ENCODE measurements at places on chromosomes 6 and 20.

DNA sequence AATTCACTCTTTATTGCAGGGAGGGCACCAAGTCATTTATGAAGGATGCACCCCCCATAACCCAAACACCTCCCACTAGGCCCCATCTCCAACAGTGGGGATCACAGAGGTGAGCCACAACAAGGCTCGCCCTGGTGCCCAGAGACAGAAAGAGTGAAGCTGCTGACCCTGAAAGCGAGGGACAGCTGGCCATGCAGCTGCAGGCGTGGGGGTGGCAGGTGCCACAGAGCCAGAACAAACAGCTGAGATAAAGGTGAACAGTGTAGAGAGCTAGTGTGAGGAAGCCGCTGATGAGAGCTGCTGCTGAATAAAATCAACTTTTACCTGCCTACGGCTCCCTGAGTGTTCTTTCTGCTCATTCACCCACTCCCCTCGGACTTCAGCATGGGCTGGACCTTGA is 18.8 kb upstream of the RGS17 start:
- no peak for DNase-seq

GRCh38 chr6:55282115-55282514 is 45.2 kb upstream of the GFRAL start:
- no peak for DNase-seq

DNA sequence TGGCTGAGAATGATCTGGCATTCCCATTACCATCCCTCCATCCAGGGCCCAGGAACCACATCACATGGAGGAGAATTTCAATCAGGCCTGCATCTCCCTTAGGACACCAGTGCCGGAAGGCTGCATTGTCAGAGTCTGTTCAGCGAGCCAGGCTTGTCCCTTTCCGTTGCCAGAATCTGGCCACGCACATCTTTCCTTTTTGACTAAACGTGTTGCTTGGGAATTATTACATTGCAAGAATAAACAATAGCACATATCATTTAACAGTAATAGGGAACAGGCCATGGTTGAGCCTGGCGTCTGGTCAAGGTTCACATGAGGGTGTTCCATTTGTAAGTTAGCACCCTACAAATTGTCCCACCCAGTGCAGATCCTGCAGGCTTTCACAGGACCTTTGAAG is 42.8 kb downstream of the SOBP start:
- no peak for DNase-seq

GRCh38 chr20:62884556-62884955 is 22.9 kb upstream of the TCFL5 start:
- DNase-seq = no peak

DNA sequence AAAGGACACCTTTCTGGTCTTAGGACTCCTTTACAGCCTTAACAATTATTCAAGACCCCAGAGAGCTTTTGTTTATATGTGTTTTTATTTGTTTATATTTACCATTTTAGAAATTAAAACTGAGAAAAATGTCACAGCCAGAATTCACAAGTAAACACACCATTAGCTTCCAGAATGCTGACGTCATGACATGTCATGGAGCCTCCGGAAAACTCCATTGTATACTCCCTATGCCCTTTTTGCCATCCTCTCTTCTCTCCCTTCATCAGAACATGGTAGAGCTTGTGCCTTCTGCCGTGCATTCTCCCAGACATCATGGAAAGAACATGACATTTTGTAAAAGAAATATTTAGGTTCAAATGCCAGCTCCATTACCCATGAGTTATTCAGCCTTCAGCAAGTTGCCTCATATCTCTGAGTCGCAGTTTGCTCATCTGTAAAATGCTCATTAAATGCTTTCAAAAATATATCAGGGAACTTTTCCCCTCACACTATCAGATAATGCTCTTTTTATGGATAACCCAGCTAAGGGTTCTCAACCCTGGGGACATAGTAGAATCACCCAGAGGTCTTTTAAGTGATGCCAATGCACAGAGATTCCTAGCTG is 27.8 kb downstream of the TNFAIP3 start:
- DNase-seq = no peak

DNA sequence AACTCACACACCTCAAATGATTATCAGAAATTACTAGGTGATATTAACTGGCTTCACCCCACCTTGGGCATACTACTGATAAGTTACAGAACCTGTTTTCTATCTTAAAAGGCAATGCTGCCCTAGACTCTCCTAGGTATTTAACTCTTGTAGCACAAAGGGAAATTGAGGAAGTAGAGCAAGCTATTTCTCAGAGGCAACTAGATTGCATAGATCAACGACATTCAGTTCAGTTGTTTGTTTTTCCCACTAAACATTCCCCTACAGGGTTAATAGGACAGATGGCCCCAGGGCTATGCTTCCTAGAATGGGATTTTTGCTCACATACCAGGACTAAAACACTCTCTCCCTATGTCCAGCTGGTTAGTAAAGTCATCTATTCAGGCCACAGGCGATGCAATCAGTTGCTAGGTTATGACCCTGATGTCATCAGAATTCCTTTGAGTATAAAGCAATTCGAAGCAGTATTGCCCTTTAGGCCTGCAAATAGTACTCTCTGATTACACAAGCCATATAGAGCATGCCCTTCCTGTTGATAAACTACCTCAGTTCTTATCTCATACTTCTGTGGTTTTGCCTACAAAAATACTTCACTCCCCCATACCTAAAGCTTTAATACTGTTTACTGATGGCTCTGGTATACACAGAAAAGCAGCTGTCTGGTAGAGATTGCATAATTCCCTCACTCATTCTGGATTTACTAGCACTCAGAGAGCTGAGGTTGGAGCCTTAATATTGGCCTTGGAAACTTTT is 67.4 kb upstream of the ASCC3 start:
- DNase-seq = no peak

- no peak for DNase-seq
These were observed 4.9 kb downstream of the FRS3 start for GRCh38 chr6:41774841-41775240.

DNA sequence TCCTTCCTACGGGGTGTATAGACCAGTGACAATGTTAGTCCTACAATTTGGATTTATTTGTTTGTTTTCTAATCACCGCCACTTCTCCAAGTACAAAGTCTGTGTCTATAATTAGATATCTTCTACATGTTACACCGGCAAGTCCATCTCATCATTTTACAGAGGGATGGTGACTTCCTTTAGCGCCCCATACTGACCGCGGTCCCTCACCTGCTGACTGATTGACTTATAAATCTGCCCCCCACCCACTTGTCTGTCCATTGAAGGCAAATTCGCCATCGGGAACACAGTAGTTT is 8.9 kb upstream of the NR2E1 start:
- no peak for DNase-seq

DNA sequence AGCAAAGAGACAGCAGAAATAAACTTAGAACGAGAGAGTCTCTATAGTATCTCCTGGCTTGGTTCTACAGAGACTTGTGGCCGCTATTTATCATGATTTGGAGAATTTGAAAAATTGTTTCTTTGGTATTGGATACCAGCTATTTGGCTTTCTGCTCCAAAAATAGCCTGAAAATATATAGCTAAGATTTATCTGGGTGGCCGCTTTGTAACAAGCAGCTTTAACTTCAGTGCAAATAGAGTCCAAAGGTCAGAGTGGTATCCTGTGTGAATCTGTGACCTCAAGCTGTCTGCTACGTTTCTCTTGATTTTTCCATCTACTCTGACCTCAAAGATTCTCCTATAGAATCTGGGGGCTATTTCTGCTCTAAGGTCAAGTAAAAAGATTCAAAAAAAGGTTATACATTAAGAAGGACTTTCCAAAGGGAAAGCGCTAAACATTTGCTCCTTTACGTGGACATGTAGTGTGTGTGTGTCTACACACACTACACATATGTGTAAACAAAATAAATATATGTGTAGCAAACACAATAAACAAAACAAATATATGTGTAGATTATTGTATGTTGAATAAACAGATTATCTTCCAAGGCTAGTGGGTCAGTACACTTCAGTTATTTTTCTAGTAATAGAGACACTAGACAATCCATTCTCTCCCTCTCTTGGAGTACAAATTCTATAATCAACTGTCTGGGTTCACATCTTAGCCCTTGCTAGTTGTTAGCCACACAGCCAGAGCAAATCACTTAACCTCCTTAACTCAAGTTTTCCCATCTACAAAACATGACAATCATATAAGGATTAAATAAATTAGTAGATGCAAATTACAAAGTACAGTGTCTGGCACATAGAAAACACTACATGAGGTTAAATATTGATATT is 40.8 kb downstream of the CHD6 start:
- no peak for DNase-seq

GRCh38 chr20:34549291-34549928 is 9.1 kb upstream of the MAP1LC3A start:
- no peak for DNase-seq

DNA sequence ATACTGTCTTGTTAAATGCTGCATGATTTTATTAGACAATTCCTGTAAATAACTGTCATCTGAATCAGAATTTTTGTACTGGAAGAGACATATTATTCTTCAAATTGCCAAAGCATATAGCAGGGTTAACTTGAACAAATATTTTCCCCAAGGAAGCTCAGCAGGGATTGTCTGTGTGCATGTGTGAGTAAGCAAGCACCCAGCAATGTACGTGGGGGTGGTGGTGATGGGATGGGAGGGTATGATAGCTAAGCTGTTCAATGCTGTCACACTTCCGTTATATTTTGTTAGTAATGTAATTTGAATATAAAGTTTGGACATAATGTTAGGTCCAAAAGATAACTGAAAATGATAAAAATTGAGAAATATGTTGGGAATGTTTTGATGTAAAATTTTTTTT is 118.1 kb downstream of the MYB start:
- no peak for DNase-seq

DNA sequence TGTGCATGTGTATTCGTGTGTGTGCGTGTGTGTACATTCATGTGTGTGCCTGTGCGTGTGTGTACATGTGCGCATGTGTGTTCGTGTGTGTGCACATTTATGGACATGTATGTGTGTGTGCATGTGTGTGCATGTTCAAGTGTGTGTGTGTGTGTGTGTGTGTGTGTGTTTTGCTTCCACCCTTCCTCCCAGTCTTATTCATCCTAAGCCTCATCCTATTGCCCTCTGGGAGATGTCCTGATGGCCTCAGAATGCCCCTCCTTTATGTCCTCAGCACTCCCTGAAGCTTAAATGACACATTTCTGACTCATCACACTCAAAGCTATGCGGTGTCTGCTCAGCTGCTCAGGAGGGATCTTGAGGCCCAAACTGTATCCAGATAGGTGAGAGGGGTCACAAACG is 76.6 kb upstream of the CCDC167 start:
- no peak for DNase-seq

GRCh38 chr6:6912817-6913744 is 194.7 kb upstream of the RREB1 start:
- no peak for DNase-seq

DNA sequence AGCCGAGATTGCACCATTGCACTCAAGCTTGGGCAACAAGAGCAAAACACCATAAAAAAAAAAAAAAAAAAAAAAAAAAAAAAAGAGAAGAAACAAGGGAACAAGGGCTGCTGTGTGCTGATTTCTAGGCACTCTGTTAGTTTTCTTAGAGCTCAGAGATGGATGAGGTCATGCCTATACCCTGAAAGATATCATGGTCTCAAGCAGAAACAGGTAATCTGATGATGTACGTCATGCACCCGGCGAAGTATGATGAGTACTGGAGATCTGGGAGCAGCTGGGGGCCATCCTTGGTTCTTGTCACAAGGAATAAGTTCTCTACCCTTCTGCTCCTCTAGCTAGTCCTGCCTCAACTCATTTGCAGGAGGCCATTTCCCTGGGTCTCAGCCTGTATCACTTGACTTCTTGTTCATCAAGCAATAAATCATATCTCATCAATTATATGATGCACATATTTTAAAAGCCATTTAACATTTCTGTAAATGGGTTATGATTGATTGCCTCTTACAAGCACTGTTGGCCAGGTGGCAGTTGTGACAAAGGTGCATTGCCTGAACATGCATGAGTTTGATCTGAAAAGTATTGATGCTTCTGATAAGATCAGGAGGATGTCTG is 517.2 kb downstream of the DHX35 start:
- no peak for DNase-seq

GRCh38 chr6:17638212-17638715 is 38.2 kb downstream of the FAM8A1 start:
- no peak for DNase-seq

DNA sequence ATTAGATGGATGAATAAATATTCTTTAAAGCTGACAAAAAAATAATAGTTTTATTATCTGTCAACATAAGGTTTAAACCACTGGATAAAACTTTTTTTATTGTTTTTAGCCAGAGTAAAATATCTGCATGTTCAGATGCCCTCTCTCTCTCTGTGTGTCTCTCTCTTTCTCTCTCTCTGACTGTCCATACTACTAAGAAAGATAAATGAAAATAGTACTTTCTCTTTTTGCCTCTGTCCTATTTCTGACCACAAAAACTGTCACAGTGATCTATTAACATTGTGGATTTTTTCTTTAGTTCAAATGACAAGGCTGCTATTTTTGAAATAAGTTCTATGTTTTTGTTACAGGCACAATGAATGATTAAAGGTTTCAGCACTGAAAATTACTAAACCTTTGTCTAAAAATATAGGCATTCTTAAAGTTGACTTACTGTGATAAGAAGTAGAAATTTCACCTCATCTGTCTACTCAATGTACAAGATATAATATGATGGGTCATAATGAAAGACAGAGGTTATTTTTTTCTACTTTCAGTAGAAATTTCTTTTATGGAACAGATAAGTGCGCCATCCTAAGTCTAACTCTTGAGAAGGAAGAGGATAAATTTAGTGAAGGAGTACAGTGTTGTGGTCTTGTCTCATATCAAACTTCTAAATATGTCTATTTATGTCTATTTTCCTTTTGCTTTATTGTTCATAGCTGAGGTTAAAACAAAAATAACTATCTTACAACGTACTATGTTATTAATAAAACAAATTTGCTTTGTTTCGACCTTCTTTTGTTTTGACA is 341.9 kb upstream of the EYS start:
- no peak for DNase-seq

GRCh38 chr6:3891883-3892282 is 42.7 kb downstream of the FAM50B start:
- no peak for DNase-seq

- DNase-seq = no peak
These were observed 171.7 kb downstream of the WDR27 start for GRCh38 chr6:169529931-169530751.

DNA sequence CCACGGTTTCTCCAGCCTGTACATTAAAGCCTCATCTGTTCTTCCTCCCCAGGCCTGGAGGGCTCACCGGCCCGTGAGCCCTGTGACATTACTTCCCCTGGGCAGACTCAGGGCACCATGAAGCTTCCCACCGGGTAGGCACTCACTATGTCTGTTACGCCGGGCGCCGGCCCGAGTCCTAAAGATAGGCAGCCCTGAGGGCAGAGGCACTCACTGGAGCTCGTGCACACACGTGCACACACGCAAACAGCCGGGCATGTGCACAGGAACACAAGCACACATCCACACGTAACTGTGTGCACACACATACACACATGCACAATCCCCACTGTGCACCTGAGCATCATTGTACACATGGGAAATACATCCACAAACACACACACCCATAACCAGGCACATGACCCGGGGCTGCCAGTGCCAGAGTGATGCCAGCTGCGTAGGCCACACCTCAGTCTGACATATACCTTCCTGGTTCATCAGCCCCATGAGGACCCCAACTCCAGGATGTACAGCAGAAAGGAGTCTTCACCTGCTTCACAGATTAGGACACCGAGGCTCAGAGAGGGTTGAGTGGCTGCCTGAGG is 83.7 kb downstream of the YTHDF1 start:
- DNase-seq = no peak

GRCh38 chr20:35952480-35953386 is 1.6 kb downstream of the SCAND1 start:
- DNase-seq = no peak

Data from activated T-cell treated with anti-CD3 and anti-CD28 coated beads for 1 hour (primary cell).